ENCODE measurements at places on chromosomes 13 and 19.

DNA sequence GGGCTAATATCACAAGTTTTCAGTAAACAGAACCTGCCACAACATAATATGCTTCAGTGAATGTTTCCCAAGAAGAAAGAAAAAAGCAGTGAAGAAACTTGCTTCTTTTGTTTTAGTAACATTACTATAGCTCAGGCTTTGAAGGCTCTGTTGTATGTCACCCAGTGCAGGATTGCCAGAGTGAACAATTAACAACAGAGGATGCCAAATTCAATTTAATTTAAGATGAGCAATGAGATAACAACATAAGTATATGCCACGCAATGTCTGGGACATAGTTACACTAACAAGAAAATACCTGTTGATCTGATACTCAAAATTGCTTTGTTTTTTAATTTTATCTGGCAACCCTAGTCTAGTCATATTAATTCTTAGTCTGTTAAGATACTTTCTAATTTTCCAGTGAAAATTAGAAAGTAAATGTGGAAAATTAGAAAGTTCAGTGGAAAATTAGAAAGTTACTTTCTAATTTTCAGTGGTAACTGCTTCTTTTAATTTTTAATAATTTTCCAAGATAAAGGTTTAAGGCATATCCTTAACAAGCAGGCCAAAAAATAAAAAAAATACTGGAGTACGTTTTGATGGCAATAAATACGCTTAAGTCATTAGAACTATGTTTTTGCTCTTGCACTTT, 336.3 kb downstream of the SLITRK6 start:
- DNase-seq, result no peak

GRCh38 chr13:45003417-45003816, 14.1 kb downstream of the GPALPP1 start:
- DNase-seq, result no peak

- DNase-seq, result no peak
These were observed 11.2 kb downstream of the ANO8 start for GRCh38 chr19:17323300-17323963.

- DNase-seq, result no peak
These were observed 919.8 kb upstream of the SLITRK1 start for GRCh38 chr13:84802073-84802472.

GRCh38 chr13:39942552-39943273, 287.3 kb downstream of the COG6 start:
- DNase-seq, result peak; percentile 17

DNA sequence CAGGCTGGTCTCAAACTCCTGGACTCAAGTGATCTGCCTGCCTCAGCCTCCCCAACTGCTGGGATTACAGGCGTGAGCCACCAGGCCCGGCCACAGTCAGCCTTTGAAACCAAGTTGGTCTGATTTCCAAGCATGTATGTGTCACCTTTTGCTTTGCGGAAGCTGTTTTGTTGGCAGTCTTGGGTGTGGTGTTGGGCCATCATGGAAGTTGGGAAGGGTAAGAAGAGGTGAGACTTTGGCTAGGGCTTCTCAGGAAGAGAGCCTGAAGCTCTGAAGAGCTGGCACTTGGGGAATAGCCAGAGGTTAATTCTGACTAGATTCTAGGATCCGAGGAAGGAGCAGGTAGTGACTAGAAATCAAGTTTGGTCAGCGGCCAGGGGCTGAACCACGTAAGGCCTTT, 2.8 kb downstream of the RSPH6A start:
- DNase-seq, result no peak
